Muscle of leg (tissue), 16 donors: ENCODE measurements at places on chromosomes 16 and 17. TPM values are rescaled to one million over a fixed set of nuclear protein-coding genes. Genes with fewer than 3 reads are reported as not detected.

DNA sequence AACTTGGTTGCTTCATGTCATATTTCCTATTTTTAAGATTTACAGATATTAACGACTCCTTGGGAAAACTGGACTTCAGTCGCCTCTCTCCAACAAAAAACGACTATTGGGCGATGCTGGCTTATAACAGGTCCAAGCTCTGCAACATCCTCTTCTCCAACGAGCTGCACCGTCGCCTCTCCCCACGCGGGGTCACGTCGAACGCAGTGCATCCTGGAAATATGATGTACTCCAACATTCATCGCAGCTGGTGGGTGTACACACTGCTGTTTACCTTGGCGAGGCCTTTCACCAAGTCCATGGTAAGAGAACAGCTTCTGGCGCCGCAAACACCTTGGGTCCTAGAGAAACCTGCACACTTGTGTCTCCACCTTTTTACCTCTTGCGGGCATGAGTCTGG is 333.0 kb downstream of the WWOX start:
- no peak overlapping the region for H3K27ac ChIP-seq
- DNase-seq: no peak
- H3K27me3 ChIP-seq: no peaks in the 10 kb centered on the region
- H3K4me3 ChIP-seq: no peak overlapping the region

GRCh38 chr16:85979605-85980004 is 80.6 kb downstream of the IRF8 start:
- no peaks in the 10 kb centered on the region for H3K36me3 ChIP-seq
- peaks cover 8% of the 10 kb centered on the region for H3K4me1 ChIP-seq
- no peak overlapping the region for H3K4me3 ChIP-seq
- H3K27me3 ChIP-seq: peaks cover 22% of the 10 kb centered on the region

Gene CDC27
- 58.8 TPM for total RNA-seq

GRCh38 chr16:88108762-88109161 is 157.5 kb downstream of the BANP start:
- peaks cover 11% of the 10 kb centered on the region for H3K4me1 ChIP-seq
- H3K4me3 ChIP-seq: no peak overlapping the region
- no peaks in the 10 kb centered on the region for H3K36me3 ChIP-seq

Gene CA7
- not detected for total RNA-seq

DNA sequence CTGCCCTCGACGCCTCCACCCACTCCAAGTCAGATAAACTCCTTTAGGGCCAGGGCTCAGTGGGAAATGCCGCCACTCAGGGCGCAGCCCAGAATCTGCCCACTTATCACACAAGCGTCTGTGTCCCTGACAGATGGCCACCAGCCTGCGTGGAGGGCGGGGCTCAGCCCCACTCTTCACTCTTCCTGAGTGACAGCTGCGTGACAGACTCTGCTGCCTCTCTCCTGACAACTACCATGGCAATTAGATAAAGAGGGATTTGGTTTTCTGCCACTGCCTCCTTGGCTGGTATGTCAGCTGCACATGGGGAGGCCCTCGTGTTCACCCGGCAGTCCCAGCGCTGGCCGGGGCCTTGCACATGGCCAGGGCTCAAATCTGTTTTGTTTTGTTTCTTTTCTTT is 96.2 kb downstream of the RTN4RL1 start:
- H3K27ac ChIP-seq: no peak overlapping the region
- peak; percentile 70 for DNase-seq
- H3K4me1 ChIP-seq: peaks cover 42% of the 10 kb centered on the region
- H3K36me3 ChIP-seq: no peaks in the 10 kb centered on the region
